ENCODE measurements at places on chromosomes 11 and 22.

DNA sequence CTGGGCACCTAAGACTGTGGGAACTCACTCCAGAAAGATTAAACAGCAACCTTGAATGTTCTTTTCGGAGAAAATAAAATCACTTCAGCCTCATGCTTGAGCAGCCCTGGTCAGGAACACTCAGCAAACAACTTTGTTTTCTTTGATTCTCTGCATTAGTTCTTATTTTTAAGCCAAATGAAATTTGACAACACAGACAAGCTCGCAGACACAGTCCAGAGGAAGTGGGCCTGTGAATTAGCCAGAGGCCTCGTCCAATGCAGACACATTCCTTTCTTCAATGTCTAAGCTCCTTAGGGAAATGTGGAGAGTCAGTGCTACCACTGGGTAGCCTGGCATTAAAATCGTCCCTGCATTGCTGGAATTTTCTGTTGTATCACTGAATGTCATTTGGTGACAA is 62.9 kb upstream of the CSNK2A3 start:
- DNase-seq = no peak

- DNase-seq = no peak
Observed at GRCh38 chr11:115298300-115299012, 205.8 kb downstream of the CADM1 start.

- no peak for DNase-seq
Observed at GRCh38 chr11:61960532-61960931, 6.9 kb downstream of the FTH1 start.

DNA sequence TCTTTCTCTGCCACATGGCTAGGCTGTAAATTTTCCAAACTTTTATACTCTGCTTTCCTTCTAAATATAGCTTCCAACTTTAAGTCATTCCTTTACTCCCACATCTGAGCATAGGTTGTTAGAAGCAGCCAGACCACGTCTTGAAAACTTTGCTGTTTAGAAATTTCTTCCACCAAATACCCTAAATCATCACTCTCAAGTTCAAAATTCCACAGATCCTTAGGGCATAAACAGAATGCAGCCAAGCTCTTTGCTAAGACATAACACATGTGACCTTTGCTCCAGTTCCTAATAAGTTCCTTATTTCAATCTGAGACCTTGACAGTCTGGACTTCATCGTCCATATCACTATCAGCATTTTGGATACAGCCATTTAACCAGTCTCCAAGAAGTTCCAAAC is 749.9 kb downstream of the METTL15 start:
- no peak for DNase-seq

DNA sequence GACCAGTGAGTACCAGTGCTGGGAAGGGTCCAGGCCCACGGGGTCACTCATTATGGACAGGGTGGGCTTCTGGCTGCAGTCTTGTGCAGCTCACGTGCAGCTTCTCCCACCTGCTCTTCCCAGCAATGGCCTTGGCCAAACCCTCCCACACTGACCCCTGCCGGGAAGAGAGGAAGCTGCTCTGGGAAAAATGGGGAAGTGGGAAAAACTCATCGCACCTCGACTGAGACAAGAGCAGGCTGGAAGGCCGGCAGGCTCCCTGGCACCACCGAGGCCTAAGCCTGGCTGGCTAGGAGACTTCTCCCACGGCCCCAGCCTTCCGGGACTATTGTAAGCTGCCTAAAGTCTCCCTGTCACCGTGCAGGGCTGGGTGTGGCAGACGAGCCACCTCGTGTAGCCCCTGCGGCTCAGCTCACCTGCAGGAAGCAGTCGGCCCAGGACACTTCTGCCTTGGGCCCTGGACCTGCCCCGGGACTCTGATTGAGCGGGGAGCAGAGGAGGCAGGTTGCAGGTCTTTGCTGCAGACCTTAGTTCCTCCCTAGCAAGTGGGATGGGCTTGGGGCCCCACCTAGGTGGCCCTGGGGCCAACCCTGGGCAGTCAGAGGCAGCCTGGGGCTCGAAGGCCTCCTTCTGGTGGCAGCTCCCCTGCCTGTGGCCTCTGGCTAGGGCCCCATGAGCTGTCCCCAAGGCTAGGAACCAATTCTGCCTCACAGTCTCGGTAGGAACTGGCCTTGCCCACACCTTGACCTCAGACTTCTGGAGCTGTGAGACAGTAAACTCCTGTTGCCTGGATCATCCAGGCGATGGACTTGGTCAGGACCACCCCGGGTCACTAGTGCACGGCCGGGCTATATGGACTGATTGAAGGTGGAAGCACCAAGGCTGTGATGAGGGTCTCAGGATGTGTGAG is 23.1 kb downstream of the MRGPRG start:
- DNase-seq = no peak

DNA sequence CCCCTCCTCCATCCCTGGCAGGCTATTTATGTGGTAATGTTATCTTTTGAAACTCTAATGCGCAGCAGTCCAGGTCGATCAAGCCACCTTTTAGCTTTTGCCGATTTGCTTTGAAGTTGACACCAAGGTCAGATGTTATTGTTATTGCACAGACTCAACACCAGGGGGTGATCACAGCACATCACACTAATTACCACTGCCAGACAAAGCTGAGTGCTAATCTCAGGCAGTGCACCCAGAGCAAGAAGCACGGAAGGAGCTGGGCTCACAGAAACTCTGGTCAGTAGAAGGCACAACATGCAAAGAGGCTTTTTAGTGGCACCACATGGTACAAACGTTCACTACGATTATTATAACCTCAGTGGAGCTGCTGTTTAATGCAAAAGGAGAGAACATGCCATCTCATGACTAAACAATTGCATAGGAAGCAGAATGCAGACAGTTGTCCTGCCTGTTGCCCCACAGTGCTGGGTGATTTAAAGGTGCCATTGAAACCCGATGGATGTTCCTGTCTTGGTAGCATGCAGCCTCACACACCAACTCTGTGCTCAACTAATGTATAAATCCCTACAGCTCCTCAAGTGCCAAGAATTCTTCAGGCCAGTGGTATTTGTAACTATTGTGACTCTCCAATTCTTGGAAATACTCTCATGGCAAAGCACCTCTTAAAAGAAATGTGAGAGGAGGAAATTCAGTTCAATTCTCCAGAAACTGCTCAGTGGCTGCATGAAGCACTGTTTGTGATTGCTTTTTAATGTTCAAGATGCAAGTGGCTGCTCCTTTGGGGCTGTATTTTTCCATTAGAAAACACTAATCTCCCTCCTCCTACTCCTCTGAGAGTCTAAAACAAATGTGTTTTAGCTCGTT is 353.9 kb upstream of the DDI1 start:
- no peak for DNase-seq

GRCh38 chr11:114073828-114074381 is 14.4 kb downstream of the ZBTB16 start:
- DNase-seq = no peak

DNA sequence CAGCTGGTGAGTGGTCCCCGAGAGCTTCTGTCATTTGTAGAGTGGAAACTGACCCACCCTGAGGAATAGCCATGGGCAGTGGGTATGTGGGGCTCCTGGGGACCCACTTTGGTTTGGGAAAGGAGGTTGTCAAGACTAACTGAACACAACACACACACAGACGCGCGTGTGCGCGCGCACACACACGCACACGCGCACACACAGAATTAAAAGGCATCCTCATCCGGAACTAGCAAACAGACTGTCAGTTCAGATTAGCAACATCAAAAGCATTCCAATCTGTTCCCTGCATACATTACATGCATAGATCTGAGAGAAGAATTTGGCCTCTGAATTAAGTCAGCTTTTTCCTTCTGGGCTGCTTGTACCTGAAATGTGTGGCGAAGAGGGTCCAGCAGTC is 284.7 kb downstream of the ST3GAL4 start:
- DNase-seq = no peak

DNA sequence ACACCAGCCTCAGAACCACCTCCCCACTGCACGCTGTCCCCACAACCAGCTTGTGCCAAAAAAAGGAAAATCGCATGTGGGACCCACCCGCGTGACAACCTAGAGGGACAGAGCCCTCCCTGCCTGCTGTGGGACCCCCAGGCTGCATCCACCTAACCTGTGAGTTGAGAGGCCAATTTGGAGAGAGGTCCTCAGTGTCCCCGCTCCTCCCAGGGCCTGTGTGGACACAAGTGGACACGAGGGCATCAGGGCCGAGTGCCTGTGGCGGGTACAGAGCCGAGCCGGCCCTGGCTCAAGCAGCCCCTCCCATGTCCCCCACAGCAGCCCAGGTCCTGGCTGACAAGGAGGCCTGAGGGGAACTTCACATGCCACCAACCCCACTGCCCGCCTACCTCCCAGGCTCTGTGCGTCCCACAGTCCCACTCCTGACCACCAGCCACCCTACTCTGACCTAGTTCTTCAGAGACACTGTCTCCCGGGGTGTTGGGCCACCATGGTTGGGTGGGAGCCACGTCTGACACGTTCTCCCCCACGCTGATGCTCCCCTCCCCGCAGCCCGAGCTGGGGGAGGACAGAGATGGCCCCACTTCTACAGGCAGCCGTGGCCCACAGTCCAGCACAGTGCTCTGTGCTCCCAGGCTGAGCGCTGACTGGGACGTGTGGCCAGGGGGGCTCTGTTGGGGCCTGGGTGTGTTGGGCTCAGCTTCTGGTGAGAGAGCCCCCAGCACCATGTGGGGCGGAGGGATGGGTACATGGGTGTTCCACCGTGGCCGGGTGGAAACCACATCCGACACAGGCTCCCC is 19.2 kb downstream of the SELENOO start:
- DNase-seq = no peak

- DNase-seq = no peak
Observed at GRCh38 chr22:37244114-37244921, at the start of gene RAC2. TSS of gene RAC2 (minus strand) at chr22:37244269. CDS start at chr22:37244148, 121 bp downstream.

DNA sequence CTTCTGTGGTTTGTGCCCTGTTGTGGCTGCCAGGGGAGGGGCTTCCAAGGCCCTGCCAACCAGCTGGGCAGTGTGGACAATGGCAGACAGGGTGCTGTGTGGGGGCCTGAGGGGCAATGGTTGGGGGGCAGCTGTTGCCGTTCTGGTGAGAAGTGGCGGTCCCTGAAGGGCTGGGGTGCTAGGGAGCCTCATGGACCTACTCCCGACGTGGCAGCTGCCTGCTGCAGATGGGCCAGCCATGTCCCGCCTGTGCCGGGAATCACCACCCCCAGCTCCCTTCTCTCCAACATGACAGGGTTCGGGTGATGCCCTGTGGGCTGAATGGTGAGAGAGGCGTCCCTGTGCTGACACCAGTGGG is 74.2 kb downstream of the KCNQ1 start:
- no peak for DNase-seq

DNA sequence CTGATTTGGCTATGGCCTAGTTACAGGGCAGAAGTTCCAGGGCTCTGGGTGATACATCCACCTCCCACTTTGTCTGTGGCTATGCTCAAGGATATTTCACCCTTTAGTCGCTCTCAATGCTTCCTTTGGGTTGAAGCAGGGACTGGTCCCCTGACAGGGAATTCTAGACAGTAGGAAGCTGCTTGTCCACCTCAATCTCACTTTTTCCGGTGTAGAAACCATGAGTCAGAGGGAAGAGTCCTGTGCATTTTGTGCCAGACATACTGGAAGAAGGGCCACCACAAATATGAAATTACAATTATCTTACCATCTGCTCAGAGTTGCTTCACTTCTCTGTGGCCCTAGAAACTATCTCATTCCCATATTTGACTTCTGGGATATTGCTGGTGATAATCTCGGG is 413.7 kb upstream of the FAT3 start:
- DNase-seq = no peak

DNA sequence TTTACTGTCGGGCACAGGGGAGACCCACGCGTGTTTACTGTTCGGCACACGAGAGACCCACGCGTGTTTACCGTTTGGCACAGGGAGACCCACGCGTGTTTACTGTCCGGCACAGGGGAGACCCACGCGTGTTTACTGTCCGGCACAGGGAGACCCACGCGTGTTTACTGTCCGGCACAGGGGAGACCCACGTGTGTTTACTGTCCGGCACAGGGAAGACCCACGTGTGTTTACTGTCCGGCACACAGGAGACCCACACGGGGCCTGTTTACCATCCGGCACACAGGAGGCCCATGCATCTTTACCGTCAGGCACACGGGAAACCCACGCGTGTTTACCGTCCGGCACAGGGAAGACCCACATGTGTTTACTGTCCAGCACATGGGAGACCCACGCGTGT is 525.1 kb downstream of the BRD1 start:
- no peak for DNase-seq

DNA sequence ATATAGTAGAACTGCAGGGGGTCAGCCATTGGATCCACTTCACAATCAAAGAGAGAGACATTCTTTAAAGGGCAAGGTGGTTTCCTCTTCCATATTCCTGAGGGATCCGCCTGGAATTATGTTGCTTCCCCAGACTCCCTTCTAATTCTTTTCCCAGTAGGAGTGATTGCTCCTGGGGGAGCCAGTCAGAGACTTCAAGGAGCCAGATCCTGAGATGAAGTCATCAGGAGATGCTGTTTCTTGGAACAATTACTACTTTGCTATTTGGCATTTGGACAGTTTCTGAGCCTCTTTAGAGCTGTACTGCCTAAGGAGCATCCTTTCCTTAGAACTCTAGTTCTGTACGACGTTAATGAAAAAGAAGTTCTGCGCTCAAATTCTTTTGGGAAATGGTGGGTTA is 1.9 kb upstream of the OR9Q2 start:
- DNase-seq = no peak

- no peak for DNase-seq
Observed at GRCh38 chr22:33923660-33924246, 3.5 kb upstream of the LARGE1 start.

GRCh38 chr11:7417328-7417727 is 68.0 kb upstream of the OLFML1 start:
- no peak for DNase-seq

- DNase-seq = no peak
Observed at GRCh38 chr11:35337136-35337913, 82.0 kb downstream of the SLC1A2 start.

- no peak for DNase-seq
Observed at GRCh38 chr11:120540744-120541465, 29.4 kb downstream of the GRIK4 start.

DNA sequence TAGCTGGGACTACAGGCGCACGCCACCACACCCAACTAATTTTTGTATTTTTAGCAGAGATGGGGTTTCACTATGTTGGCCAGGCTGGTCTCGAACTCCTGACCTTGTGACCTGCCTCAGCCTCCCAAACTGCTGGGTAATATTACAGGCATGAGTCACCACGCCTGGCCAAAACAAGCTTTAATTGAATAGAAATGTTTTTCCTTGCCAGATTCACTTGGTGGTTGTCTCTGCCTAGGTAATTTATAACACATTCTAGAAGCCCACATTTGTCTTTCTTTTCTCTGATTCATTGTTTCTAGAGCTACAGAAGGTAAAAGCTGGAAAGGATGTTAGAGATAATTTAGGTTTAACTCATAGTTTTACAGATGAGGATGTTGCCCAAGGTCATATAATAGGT is 41.3 kb downstream of the CECR2 start:
- DNase-seq = no peak

DNA sequence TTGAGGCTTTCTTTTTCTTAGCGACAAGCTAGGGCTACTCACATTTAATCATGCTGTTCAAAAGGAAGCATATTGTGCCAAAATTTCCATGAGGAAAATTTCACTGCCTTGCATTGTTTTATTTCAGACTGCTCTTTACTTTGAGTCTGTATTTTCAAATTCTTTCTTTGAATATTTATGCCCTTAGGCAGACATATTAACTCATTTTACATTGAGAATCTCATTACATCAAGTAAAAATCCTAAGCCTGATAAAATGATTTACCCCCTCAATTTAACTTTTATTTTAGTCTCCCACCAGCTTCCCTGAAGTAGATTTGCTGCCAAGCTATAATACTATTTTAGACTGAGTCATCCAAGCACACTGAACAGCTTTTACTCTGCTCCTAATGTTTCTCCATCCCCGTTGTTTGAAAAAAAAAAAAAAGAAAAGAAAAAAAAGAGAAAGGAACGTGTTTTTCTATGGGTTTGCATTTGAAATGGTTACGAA is 189.3 kb upstream of the MTMR2 start:
- no peak for DNase-seq

Measured in cortex of kidney (tissue), 1 donor.